ENCODE measurements at places on chromosomes 5 and 9. TPM values are rescaled to one million over a fixed set of nuclear protein-coding genes. Genes with fewer than 3 reads are reported as not detected.

DNA sequence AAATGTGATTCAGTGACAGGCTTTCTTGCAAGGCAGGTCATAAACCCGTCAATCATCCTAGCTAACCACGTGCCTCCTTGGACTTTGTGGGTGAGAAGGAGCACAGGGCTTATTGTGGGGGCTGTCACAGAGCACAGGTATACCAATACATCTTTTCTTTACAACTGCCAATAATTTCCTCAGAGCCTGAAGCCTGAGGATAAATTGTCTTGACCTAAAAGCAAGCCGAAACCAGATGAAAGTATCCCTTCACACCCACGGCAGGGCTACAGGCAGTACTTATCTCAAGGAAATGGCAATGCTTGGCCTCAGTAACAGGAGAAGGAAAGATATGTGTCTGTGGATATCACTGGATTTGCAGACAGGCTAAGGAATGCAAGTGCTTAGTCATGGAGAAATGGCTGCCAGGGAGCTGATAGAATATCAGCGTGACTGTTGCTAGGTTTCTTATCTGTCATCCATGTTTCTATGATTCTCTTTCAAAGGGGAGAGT lies 90.3 kb upstream of the ZNF366 start:
- DNase-seq = no peak

DNA sequence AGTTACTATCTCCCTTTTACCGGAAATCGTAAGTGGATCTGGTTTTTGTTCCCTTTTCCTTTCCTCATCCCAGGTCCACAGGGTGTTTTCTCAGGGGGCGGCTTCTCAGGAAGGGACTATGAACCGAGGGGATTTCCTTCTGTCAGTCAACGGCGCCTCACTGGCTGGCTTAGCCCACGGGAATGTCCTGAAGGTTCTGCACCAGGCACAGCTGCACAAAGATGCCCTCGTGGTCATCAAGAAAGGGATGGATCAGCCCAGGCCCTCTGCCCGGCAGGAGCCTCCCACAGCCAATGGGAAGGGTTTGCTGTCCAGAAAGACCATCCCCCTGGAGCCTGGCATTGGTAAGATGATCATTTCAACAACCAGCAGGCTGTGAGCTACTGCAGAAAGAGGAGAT lies 75.8 kb downstream of the GOLPH3 start:
- DNase-seq = peak; percentile 23

DNA sequence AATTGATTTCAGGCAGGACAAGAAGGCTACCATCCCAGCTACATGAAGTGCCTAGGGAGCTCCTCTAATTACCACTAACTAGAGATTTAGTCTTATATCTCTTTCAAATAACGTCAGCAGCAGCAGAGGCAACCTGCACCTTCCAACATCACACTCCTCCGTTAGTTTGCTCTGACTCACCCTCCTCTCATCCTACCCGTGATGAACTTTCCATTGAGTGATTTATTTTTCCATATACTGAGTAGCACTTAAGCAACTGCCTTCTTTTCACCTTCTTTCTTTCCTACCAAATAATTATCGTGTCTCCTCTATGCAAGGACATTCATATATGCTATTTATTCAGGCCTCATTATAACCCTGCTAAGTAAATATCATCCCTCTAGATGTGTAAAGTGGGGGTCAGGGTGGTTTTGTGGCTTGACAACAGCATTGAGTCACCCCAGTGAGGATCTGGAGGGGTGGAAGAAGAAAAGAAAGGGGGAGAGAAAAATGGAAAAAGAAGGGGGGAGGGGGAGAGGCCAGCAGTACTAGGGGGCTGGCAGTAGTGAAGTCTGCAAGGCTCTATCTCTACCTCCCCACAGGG lies 64.6 kb upstream of the CAST start:
- DNase-seq = no peak

DNA sequence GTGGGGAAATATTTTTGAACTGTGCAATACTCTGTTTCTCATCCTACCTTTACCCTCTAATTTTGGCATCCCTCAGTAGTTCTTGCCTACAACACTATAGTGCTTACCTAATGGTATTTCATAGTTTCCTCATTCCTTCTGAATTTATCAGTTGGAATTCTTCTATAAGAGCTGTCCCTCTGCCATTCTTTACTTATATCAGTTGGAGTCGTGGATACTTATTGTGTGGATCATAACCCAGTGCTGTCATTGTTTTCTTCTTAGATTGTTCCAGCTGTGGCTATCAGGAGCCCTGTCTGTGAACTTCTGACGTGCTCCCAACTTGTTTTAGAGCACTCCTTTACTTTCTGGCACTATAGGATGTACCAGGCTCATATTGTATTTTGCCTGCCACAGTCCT lies 146.1 kb upstream of the OTULINL start:
- no peak for DNase-seq

DNA sequence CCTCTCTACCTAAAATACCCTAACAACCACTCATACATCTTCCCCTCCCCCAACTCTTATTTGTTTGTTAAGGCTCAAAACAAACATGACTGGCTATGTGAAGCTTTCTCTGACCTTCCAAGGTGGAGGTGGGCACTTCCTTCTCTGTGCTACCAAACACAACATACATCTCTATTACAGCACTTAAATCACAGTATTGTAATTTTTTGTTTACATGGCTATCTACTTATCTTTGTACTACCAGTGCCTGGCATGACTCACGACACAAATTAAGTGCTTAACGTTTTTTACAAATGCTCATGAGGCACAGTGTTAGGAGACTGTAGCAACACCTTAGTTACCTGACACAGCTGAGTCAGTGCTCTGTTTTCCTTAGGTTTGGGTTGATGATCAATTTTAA lies 18.6 kb downstream of the HOMER1 start:
- DNase-seq = no peak

Gene PCDHB16
- 6.5 TPM for polyA plus RNA-seq

Gene BARHL1
- 0.12 TPM for polyA plus RNA-seq

Gene PCDHGA10
- 3.7 TPM for polyA plus RNA-seq
